Stimulated activated CD4-positive, alpha-beta T cell treated with anti-CD3 and anti-CD28 coated beads, Interleukin-1b, Interleukin-23, amount 100 ng/mL, for 24 hours (primary cell): ENCODE measurements at places on chromosomes 6 and 20.

DNA sequence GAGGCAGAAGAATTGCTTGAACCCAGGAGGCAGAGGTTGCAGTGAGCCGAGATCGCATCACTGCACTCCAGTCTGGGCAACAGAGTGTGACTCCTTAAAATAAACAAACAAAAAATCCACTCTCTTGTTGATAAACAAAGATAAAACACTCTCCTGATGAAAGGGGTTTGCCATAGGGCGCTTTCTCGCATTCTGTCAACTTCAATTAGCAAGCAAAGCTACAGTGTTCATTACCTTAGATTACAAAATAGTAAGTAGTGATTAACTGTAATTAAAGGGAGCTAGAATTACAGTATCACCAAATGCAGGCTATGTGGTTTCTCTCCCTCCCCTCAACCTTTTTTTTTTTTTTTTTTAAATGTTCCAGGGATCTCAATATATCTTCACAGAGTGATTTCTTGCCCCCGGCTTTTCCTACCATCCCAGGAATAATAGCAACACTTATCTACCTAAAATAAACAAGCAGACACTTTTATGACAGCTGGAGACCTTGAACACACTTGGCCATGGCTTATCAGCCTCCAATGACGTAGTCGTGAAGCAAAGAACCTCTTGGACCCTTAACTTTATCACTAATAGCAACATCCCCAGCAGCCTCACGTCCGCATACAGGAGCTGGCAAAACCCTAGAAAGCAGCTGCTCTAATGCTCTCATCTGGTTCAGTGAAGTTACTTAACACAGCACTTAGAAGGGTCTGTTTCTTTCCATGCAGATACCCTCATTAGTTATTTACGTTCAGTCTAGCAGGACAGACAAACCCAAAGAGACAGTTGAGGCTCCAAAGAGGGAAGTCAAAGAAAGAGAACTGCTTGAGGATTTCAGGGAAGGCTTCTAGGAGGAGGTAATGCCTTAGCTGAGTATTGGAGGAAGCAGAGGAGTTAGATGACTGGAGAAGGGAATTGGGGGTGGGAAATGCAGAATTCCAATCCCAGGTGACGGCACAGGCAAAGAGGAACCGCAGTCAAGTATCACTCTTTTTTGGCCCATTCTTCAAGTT is 37.9 kb upstream of the NEDD9 start:
- no peak for DNase-seq

DNA sequence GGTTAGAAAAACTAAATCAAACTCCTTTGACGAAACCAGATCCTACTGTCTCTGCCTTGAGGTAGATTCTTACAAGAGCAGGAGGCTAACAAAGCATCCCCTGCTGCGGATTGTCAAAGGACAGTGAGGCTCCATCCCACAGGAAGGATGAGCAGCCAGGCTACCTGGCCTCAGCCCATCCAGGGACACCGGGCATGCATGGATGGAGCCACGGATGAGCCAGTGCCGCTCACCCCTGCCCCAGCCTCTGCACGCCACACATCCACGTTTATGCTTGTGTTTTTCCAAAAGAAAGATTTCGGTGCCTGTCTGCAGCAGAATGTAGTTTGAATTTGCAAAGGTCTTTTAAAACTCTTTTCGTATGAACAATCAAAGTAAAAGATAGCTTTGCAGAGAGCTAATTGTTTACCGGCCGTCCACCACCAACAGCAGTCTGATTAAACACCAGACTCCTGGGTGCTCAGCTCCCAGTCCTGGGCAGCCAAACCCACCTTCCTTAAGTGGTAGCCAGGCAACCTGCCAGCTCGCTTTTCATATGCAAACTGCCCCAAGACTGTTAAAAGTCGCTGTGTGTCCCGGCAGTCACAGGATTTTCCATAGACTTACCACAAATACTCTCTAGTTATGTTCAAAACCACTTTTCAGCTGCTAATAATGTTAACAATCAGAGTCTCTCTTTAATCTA is 999 bp downstream of the THBS2 start:
- no peak for DNase-seq

DNA sequence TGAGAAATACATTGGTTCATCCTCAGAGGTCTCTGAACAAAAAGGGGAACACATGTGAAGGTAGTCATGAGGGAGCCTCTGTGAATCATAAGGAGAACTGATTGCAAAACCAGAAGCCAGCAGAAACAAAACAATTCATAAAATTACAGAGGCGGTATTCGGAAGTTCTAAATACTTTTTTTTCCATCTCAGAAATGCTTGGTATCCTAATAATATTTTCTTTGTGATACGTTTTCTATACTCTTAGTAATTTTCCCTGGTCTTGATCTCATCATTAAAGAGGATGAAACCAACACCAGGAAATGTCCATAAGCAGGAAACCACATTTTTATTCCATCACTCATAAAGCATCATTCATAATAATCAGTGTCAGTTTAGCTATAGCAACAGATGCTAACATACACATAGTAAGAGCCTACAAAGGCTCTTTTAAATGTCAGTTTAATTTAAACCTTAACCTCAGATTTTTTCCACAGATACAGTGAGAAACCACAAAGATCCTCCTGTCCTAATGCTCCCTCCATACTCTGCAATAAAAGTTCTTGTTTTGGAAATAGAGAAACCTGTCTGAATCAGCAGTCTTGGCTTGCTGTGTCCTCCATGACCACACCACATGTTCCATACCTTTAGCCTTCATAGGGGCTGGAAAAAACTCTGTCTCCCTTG is 29.2 kb downstream of the SGK1 start:
- DNase-seq: no peak

- no peak for DNase-seq
These were observed 813.7 kb downstream of the KIF16B start for GRCh38 chr20:15759594-15759993.

- DNase-seq: no peak
These were observed 84.9 kb downstream of the CDC5L start for GRCh38 chr6:44472250-44472945.

GRCh38 chr6:97100696-97101095 is 176.2 kb downstream of the KLHL32 start:
- no peak for DNase-seq

GRCh38 chr6:10556589-10556988 is 35.4 kb downstream of the GCNT2 start:
- no peak for DNase-seq

DNA sequence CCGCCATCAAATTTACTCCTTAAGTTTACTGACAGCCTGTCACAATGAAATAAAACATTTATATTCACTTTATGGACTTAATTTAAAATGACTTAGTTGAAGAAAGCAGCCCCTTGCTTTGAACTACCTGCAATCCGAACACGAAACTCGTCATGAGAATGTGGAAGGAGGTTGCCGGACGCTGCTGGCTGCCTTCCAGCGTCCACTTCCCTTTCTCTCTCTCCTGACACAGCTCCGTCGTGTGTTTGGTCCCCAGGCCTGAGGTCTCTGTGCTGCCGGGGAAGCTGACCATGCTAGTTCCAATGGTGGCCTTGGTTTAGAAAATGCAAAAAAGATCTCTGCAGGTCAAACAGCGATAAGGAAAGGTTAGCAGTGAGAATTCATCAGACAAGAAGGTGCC is 519.7 kb downstream of the CDH26 start:
- DNase-seq: no peak

GRCh38 chr6:33875141-33875581 is 71.4 kb upstream of the MLN start:
- no peak for DNase-seq

- DNase-seq: no peak
These were observed 27.7 kb downstream of the UQCC2 start for GRCh38 chr6:33683576-33684427.

- no peak for DNase-seq
These were observed 19.4 kb upstream of the BAK1 start for GRCh38 chr6:33599413-33599938.

DNA sequence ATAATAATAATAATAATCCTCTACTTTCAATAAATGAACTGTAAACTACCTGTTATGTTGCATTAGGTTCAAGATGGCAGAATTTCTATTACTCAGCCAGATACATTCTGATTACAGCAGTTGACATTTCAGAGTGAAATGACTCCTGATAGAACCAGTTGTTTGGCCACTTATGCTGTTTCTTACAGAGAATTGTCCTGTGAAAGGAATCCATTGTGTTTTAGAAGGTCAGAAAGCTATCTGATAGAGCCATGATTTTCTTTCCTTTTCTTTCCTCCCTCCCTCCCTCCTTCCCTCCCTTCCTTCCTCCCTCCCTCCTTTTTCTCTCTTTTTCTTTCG is 16.6 kb downstream of the GJA10 start:
- no peak for DNase-seq

DNA sequence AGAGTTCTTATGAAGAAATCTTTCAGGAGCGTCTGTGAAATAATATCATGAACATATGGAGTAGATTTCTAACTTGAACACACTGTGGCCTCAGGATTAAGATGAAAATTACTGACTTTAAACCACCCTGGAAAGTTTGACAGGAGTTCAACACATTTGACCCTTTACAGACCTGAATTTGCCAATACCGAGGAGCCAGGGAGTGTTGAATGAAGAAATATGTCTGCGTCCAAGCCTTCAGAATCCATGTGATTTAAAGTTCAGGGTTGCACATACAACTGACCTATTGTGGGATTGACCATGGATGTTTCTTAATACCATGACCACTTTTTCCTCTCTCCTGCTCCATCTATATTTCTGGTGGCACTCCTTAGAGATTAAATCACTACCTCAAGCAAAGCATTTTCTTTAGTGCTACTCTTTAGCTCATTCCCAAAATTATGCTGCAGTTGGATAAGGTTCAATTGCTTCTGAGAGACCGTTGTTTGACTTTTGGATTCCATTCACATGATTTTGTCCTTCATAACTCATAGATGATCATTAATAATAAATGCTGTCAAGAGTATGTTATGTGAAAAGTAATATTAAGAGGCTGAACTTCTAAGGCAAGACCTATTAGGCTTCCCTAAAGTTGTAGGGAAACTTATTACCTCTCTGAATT is 57.4 kb downstream of the PRL start:
- DNase-seq: no peak

GRCh38 chr6:99416226-99416625 is 8.9 kb downstream of the PNISR start:
- DNase-seq: no peak

DNA sequence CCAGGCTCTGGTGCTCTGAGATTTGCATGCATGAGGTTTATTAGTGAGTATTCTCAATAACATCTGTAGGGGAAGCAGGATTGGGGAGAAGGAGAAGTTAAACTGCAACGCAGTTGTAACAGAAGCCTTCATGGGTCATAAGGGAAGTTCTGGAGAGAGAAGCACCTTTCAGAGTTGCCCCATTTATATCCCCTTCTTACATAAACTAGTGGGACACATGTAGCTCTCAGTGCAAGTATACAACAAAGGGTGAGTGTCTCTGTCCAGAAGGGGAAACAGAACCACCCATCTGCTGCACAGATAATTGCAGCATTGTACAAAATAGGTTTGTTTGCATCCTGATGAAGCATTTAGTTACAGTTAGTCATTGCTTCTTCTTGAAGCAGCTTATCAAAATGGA is 4.3 kb upstream of the ADGB start:
- DNase-seq: no peak

GRCh38 chr6:36720251-36721141 is 22.9 kb downstream of the RAB44 start:
- no peak for DNase-seq

DNA sequence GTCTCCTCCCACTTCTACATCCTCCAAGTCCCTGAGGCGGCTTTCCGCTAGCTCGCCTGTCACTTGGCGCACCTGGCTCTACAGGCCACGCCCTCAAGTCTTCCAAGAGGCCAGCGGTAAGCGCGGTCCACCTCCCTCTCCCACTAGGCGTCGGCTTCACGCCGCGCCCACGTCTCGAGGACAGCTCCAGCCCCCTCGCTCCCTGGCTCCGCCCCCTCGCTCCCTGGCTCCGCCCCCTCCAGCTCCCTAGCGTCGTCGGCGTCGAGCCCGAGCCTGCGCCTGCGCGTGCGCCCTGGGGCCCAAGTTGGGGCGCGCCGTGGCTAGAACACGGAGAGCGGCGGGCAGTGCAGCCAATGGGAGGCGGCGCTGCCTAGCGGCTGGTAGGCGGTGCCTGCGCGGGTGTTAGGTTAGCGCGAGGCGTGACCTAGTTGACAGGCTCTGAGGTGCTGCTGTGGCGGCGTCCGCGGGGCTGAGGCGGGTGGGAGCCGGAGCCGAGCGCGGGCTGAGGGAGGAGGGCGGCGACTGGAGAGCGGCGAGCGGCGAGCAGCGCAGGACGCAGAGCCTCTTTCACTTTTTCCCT is at the start of gene MACROD2:
MACROD2 (plus strand) TSS at position 431 of the 580 bp plus-strand sequence.
- DNase-seq: peak; percentile 19

- no peak for DNase-seq
These were observed 22.0 kb upstream of the CGA start for GRCh38 chr6:87116922-87117321.

GRCh38 chr6:44980841-44981240 is 347.3 kb upstream of the RUNX2 start:
- DNase-seq: no peak

- DNase-seq: no peak
These were observed 334.8 kb upstream of the SULF2 start for GRCh38 chr20:48120120-48120519.

GRCh38 chr6:31309641-31310040 is 37.7 kb upstream of the HLA-C start:
- DNase-seq: no peak

- DNase-seq: no peak
These were observed 23.5 kb upstream of the SMIM29 start for GRCh38 chr6:34272013-34272926.

DNA sequence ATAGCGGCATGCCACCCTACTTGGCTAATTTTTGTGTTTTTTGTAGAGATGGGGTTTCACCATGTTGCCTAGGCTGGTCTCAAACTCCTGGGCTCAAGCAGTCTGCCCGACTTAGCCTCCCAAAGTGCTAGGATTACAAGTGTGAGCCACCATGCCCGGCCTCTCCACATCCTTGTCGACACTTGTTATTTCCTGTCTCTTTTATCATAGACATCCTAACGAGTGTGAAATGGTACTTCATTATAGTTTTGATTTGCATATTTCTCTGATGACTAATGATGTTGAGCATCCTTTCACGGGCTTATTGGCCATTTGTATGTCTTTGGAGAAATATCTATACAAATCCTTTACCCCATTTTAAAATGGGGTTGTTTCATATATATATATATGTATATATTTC is 39.0 kb upstream of the ASXL1 start:
- DNase-seq: no peak

DNA sequence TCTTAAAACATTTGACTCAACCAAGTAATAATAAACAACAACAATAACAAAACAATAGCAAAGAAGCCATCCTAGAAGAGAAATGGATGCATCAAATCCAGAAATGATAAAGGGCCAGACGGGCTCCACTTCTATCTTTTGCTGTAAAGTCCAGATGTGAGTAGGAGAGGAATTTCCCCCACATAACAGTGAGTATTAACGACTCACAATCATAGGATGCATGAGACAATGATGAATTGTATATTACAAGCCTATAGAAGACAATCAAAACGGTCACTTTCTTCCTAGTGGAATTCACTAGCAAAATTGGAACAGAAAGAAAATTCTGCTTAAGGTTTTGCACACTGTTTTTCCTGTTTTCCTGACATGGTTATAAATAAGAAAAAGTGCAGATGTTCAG is 97.0 kb upstream of the PREP start:
- DNase-seq: no peak

- DNase-seq: no peak
These were observed 749 bp downstream of the FRK start for GRCh38 chr6:116059713-116060571.

- no peak for DNase-seq
These were observed 231.6 kb downstream of the TFAP2B start for GRCh38 chr6:51049983-51050877.
